ENCODE measurements at places on chromosomes 7 and 10.

DNA sequence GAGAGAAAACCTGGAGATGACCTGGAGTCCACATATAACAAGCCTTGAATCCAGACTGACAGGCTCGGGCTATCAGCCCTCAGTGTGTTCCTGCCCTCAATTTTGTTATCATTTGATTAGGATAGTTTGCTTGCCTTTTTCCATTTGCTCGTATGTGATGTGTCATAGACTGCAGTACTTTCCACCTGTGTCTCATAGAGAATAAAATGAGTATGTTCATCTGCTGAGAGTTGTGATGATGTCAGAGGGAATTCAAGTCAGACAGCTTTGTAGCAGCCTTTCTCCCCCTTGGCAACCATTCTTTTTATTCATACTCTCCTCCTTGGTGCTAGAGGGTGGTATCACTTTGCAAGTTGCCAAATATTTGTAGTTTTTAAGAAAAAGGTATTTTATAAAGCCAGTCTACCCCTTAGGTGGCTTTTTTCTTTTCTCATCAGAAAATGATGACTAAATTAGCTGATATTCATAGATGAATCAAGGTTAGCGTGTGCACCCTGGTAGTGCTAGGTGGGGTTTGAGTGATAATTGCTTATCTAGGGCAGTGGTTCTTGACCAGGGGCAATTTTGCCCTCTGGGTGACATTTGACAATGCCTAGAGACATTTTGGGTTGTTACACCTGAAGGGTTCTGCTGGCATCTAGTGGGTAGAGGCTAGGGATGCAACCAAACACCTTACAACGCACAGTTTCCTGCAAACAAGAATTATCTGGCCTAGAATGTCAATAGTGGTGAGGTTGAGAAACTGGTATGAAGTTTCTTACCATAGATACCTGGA, 5.4 kb downstream of the SGPL1 start:
- DNase-seq, result no peak

GRCh38 chr7:16135658-16136057, 285.7 kb downstream of the CRPPA start:
- DNase-seq, result no peak

DNA sequence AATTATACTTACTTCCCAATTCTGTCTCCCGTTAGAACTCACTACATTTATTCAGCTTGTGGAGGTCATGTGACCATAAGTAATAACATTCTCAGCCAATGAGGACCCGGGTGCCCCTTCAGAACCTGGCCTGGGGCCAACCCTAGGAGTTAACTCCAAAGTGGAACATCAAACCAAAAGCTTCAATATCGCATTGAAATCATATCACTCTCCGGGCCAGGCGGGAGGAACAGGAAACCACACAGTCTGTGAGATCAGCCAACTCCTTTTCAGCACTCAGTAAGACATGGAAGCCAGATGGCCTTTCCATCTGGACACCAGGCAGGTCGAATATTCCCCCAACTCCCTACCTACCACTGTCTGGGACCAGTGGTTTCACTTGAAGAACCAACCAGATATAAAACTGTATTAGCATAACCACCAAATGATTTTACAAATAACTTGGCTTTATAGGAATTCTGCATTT, 5.5 kb downstream of the CREB3L2 start:
- DNase-seq, result peak; percentile 54

GRCh38 chr7:29995652-29996051, 6.1 kb upstream of the SCRN1 start:
- DNase-seq, result no peak

DNA sequence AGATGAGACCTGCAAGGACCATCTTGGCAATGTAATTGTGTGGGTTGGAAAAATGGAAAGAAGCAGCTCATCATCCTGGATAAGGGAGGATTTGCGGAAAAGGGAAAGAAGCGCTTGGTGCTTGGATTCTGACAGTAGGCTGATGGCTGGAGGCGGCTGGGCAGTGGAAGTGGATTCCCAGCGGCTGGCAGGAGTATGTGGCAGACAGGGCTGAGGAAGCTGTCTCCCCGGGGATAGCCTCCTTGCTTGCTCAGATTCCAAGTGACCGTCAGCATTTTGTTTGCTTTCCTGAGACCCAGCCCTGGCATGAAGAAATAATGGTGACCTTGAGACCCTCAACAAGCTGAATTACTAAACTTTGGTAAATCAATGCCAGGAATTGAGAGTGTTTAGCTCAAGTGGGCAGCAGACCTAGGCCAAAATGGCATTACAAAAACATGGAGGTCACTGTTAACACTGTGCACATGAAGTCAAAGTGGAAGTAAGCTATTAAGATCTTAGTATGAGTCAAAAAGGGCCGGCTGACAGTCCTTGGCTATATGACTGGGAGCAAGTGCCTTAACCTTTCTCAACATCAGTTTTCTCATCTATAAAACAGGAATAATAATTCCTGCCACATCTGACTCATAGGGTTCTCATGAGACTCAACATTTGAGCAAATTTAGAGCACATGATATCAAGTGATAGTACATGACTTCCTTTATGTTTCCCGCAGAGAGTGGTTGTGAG, 21.3 kb downstream of the SLC25A28 start:
- no peak for DNase-seq

Measured in Jurkat, Clone E6-1 (cell line).